ENCODE measurements at places on chromosomes 13 and 19.

- no peak for DNase-seq
Measured at GRCh38 chr13:50843257-50844083, at the start of gene DLEU7. Gene DLEU7 (minus strand): TSS chr13:50843692. CDS start chr13:50843646, 46 bp downstream.

GRCh38 chr19:55598034-55598433, 1.3 kb downstream of the FIZ1 start:
- no peak for DNase-seq

- DNase-seq = no peak
Measured at GRCh38 chr13:41416276-41416675, 41.1 kb upstream of the RGCC start.

DNA sequence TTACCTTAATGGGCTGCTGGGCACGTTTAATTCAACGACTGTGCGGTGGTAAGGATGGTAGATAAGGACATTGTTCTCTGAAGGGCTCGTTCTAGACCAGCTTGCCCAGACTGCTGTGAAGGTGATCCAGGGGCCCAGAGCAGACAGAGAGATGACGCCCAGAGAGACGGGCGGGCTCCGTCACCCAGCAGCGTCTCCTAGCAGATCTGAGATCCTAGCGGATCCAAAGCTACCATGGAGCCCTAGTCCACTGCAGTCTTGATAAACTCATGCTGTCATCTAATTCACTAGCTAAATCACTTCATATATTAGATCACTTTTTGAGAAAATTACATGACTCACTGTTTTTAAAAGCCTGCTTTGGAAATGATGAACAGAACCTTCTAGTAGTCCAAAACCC, 21.5 kb downstream of the COL4A2 start:
- no peak for DNase-seq

- DNase-seq = no peak
Measured at GRCh38 chr13:93235258-93236015, 8.8 kb downstream of the GPC6 start.

GRCh38 chr13:33194820-33195692, 90.5 kb downstream of the STARD13 start:
- DNase-seq = no peak
